ENCODE measurements at places on chromosomes 13 and 19.

- DNase-seq: peak; percentile 34
Measured at GRCh38 chr13:30429721-30430694, 7.7 kb downstream of the UBE2L5 start.

GRCh38 chr13:32426990-32427851, 709 bp downstream of the N4BP2L1 start:
- DNase-seq: peak; percentile 26

- DNase-seq: no peak
Measured at GRCh38 chr13:30235216-30235615, 72.1 kb downstream of the KATNAL1 start.

DNA sequence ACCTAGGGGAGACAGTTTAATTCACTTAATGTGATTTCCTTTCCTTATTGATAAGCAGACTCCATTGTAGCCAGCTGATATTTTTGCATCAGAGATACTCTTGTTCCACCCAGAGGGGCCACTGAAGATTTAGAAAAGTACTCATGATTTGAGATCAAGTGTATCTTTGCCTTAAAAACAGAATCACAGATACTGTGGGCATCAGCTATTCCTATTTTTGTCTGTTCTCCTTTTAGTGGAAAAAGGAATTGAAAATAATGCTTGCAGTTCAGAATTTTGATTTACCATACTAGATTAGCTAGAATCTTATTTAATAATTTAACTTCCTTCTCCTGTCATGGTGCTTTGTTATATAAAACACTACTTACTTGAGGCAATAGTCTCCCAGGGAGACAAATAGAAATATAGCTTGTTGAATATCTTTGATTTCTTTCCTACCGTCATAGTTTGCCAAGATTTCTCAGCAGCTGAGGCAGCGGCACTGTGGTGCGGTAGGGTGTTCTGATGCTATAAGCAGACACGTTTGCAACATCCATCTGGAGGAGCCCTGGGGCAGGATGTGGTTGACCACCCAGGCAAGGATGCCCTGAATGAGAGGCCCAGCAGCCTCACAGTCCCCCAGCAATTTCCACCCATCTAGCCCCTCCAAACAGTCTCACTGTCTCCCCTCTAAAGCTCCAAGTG, 47.0 kb upstream of the RAP2A start:
- DNase-seq: no peak

GRCh38 chr13:26179344-26179743, 42.8 kb downstream of the RNF6 start:
- DNase-seq: no peak

GRCh38 chr13:98570929-98571372, 6.0 kb downstream of the STK24 start:
- no peak for DNase-seq

GRCh38 chr19:2207991-2208860, 27.9 kb downstream of the PLEKHJ1 start:
- DNase-seq: no peak

GRCh38 chr19:4669723-4670480, at the start of gene MYDGF:
Gene MYDGF (minus strand): TSS chr19:4670342. CDS start chr19:4670334, 8 bp downstream.
- DNase-seq: peak; percentile 95

- no peak for DNase-seq
Measured at GRCh38 chr13:29529754-29530153, 65.7 kb downstream of the SLC7A1 start.

GRCh38 chr19:10205636-10206035, 10.9 kb upstream of the DNMT1 start:
- no peak for DNase-seq

DNA sequence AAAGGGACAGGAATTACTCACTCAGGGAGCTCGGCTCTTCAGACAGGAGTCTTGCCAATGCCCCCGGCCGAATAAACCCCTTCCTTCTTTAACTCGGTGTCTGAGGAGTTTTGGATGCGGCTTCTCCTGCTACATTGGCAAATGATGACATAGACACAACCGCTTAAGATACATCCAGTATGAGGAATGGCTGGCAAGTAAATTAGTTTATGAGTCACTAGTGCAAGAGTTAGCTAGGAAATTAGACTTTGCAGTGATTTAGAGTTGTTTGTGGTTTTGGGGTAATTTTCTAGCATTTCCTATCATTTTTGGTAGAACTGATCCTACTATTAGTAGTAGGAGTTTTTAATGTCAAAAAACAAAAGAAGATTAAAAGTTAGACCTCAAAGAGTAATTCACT, 166.2 kb downstream of the SLITRK1 start:
- DNase-seq: no peak

Data from stimulated activated CD4-positive, alpha-beta T cell treated with anti-CD3 and anti-CD28 coated beads, Interleukin-1b, Interleukin-23, amount 100 ng/mL, for 4 hours (primary cell).